ENCODE measurements at places on chromosomes 6 and 20. TPM values are rescaled to one million over a fixed set of nuclear protein-coding genes. Genes with fewer than 3 reads are reported as not detected.

STMND1 gene
- total RNA-seq, result 0.27 TPM

HLA-DMA gene
- 9.0 TPM for total RNA-seq

NDRG3 gene
- 19.1 TPM for total RNA-seq

ATF6B gene
- 37.9 TPM for total RNA-seq

GRCh38 chr20:63441136-63442099, 31.0 kb downstream of the KCNQ2 start:
- H3K36me3 ChIP-seq, result no peaks in the 10 kb centered on the region
- no peak overlapping the region for H3K27ac ChIP-seq
- no peak overlapping the region for H3K4me3 ChIP-seq
- no peaks in the 10 kb centered on the region for H3K27me3 ChIP-seq

GRCh38 chr6:7112171-7112570, 4.4 kb downstream of the RREB1 start:
- no peaks in the 10 kb centered on the region for H3K27me3 ChIP-seq
- no peaks in the 10 kb centered on the region for H3K36me3 ChIP-seq
- H3K27ac ChIP-seq, result peak overlapping the region; percentile 68
- peaks cover 26% of the 10 kb centered on the region for H3K4me1 ChIP-seq
- peak overlapping the region; percentile 2 for H3K4me3 ChIP-seq

- H3K4me3 ChIP-seq, result no peak overlapping the region
- no peak overlapping the region for H3K27ac ChIP-seq
- no peaks in the 10 kb centered on the region for H3K27me3 ChIP-seq
These were observed 28.8 kb upstream of the CFAP206 start for GRCh38 chr6:87378947-87379346.

All from hepatocyte (in vitro differentiated cells).